ELF-1 (cell line): ENCODE measurements at places on chromosomes 2 and 18.

DNA sequence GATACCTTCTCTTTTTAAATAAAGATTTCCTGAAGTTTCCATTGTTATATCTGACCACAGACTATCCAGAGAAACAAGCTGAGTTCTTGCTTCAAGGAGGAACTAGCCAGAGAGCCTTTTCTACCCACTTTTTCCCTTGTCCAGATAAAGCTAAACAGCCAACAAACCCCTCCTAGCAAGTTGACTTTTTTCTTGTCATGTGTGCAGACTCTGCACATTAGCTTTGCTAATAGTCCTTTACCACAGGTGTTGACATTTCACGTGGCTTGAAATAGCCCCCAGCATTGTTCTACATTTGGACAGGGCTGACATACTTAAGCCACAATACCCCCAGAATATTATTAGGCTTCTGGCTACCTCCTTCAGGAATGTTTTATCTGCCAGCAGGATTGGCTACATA lies 40.7 kb downstream of the PCBP1 start:
- no peak for DNase-seq

GRCh38 chr2:160909781-160910242 lies 250.4 kb upstream of the TANK start:
- DNase-seq, result no peak

GRCh38 chr18:23131693-23132319 lies 3.5 kb upstream of the CABLES1 start:
- DNase-seq, result peak; percentile 45

- DNase-seq, result peak; percentile 37
Measured at GRCh38 chr2:104861351-104862057, 7.6 kb downstream of the POU3F3 start.

- no peak for DNase-seq
Measured at GRCh38 chr18:44988821-44989587, 308.3 kb downstream of the SETBP1 start.

DNA sequence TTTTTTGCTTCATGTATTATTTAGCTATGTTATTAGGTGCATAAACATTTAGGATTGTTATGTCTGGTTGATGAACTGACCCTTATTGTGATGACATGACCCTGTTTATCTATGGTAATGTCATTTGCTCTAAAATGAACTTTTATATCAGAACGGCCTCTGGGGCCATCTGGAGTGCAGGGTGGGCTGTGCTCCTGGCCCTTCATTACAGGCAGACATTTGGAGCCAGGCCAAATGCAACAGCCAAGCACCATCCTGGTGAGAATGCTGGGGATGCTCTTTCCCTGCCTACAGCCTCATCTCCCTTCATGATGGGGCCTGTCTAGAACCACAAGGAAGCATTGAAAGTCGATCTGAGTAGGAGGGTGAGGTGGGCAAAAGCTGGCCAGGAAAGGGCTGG lies 38.0 kb downstream of the HJURP start:
- no peak for DNase-seq

GRCh38 chr2:168030862-168031624 lies 216.4 kb downstream of the STK39 start:
- no peak for DNase-seq

DNA sequence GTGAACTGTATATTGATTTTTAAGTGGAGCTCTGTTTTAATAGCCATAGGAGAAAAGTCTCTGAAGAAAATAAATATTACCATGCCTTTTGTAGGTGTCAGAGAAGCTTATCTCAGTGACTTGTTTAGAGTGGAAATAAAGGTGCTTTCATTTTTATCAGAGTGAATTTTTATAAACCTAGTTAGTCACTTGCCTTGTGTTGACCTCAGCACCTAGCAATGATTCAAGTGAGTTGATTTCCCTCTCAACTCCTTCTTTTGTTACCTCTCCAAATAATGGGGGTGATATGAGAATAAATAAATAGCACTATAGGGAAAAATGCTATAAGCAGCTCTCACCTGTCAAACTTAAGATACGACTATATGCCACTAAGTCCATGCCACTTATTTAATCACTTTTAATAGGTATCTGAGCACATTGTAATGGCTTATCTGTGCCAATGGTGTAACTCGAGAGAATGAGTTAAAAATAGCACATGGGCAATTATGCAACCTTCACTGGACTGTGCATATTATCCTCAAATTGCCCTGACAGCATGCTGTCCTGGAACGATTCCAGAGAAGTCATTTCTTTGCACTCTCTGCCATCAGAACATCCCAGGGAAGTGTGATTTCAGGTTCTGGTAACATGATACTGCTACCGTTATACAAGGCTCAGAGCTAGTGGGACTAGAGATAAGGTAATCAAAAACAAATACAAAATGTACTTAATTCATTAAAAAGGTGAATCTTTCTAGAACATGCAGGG lies 290.8 kb downstream of the CCDC85A start:
- DNase-seq, result no peak

- DNase-seq, result no peak
Measured at GRCh38 chr2:161355106-161355505, 46.9 kb downstream of the PSMD14 start.

GRCh38 chr2:120446236-120447126 lies 100.5 kb downstream of the INHBB start:
- no peak for DNase-seq

- no peak for DNase-seq
Measured at GRCh38 chr2:15492773-15493325, 68.3 kb downstream of the NBAS start.

DNA sequence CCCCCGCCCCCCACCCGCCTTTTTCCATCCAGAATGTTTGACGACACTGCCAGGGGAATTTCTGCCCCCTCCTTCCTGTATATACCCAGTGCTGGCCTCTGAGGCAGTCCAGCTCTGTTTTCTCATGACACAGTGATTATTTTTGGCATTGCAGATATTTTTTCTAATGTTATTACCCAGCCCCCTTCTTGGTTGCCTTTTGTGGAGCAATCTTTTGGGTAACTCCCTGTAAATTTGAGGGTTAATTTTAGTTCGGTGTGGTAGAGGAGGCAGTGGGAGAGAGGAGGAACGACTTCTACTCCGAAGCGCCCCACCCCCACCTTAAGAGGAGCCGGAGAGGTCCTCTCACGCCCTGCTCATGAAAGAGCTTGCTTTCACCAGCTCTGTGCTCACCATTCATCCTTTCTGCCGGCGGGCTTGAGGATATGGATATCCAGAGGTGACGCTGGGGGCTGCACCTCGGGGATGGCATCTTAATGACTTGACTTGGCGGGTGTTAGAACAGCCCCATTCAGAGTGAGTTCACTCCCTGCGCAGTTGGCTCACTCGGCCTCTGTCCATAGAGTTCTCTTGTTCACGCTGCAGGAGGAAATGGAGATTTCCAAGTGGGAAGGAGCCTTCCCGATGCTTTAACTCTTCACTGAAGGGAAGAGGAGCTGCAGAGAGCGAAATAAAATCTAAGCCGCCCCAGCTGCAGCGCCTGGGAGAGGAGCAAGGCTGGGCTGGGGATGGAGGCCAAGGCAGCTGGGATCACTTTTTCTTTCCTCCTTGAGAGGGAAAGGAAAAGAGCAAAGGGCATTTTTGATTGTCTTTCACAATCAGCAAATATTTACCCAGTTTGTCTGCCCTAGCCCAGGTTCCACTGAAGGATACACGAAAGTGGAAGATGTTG lies 38.4 kb downstream of the EPAS1 start:
- DNase-seq, result peak; percentile 68
